ENCODE measurements at places on chromosomes 6 and 20. TPM values are rescaled to one million over a fixed set of nuclear protein-coding genes. Genes with fewer than 3 reads are reported as not detected.

Gene SEMG1
- not detected for total RNA-seq

Gene PREX1
- 66.0 TPM for total RNA-seq

GRCh38 chr6:41040101-41040939, 1.3 kb upstream of the UNC5CL start:
- peak; percentile 73 for DNase-seq

DNA sequence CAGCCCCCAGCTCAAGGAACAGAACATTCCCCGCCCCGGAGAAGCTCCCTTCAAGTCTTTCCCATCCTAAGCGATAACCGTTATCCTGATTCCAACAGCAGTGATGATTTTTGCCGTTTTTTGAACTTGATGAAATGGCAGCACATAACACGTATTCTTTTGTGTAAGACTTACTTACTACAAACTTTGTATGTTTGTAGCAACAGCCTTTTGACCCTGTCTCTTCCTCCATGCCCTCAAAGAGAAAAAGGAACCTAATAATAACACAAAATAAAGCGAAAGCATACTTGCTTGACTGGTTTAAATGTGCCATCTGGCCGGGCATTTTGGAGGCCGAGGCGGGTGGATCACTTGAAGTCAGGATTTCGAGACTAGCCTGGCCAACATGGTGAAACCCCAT, 26.4 kb upstream of the SLC9A8 start:
- no peak for DNase-seq

Gene OR12D1
- total RNA-seq: not detected

DNA sequence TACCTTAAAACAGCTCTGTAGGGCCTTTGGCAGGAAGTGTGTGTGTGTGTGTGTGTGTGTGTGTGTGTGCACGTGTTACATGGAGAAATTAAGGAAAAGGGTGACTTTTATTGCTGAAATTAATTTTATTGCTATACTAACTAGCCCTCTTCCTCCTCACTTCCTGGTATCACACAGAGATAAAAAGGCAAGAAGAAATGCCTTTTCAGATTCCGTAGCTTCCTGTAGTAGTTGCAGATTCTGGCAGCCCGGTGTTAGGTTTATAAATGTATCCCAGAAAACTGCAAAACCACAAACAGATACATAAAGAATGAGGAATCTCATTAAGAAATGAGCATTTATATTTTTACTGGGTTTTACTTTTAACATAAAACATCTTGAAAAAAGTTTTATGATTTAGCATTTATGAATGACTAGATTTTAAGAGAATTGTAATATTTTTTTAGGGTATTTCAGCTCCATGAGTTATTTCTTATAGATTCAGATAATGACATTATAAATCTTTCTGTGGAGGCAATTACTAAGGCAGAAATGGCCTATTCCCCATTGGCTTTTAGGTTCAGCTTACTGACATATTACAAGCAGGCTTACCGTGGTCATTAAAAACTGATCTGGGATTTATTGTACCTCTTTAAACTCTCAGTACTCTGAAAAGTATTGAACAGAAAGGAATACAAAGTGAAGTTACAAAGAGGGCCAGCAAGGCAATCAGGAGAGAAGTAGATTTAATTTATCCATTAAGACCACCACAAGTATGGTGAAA, 249.1 kb upstream of the TSHZ2 start:
- DNase-seq: no peak

- DNase-seq: no peak
These were observed 118.9 kb upstream of the EXOC2 start for GRCh38 chr6:811831-812230.

- no peak for DNase-seq
These were observed 12.3 kb downstream of the OR2H2 start for GRCh38 chr6:29597184-29597583.
